ENCODE measurements at places on chromosomes 7 and 10. TPM values are rescaled to one million over a fixed set of nuclear protein-coding genes. Genes with fewer than 3 reads are reported as not detected.

The PDE6C gene
- not detected for total RNA-seq

The CRTAC1 gene
- total RNA-seq, result 18.9 TPM

The CYP26C1 gene
- not detected for total RNA-seq

The WNT8B gene
- not detected for total RNA-seq

Data from tibial nerve (tissue), 4 donors.